A549 (cell line): ENCODE measurements at places on chromosomes 7 and 10.

GRCh38 chr7:2807845-2808772 is 36.0 kb downstream of the GNA12 start:
- no peak for DNase-seq

GRCh38 chr10:63383141-63383540 is 82.6 kb downstream of the JMJD1C start:
- no peak for DNase-seq

- no peak for DNase-seq
Measured at GRCh38 chr10:83649471-83649870, 489.8 kb upstream of the GHITM start.

- DNase-seq: no peak
Measured at GRCh38 chr7:158246272-158246959, 341.2 kb downstream of the PTPRN2 start.

- DNase-seq: peak; percentile 38
Measured at GRCh38 chr10:58385784-58386112, 538 bp downstream of the TFAM start.

DNA sequence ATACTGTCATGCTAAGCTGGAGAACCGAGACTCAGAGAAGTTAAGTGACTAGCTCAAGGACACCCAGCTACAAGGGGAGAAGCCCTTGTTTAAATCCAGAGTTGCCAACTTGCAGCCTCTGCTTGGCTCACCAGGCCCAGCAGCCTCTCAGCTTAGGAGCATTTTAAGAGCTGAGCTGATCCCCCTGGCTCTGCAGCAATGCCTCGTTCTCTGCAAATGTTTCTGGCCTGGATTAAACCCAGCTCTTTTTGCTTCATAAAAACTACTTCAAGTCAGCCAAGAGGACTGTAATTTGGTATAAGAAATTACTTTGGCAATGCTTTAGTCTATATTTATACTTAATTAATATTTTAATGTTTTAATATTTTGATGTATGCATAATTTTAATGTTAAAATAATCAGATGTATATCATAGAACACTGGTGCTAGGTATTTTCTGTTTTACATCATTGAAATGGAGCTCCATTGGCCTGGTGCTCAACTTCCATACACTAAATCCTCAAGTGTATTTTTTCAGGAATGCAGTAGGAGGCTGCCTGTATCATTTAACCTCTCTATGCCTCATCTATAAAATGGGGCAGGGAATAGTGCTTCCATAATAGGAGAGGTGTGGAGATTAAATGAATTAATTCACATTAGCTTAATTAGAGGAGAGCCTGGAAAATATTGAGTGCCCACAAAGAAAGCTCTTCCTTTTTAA is 184.2 kb downstream of the EMX2 start:
- DNase-seq: no peak

DNA sequence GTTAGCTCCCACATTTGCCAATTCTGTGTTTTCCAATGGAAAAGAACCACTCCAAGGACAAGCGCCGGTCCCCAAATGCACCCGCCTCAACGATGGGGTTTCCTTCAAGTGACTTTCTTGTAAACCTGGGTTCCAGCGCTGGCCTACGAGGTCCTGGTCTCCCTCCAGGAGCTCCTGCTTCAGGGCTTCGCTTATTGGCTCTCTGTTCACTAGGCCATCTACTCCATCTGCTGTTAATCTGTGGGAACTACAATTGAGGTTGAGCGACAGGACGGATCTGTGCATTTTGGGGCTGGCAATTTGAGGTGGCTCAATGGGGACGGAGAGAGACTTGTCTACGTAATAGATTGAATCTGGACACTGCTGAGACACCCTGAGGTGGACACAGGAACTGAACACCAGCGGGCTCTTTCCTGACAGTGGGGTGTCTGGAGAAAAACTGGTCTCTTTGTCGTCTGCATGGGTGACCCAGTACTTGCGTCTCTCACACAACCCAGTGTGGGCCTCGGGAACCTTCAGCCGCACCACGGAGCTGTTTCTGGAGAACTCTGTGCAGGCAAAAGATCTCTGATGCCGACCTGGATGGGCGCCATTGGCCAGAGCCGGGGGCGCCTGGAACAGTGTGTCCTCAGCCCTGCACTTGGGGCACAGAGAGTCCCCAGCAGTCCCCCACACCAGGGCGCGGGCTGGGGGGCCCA is 115.9 kb upstream of the ADAM12 start:
- DNase-seq: peak; percentile 66

- no peak for DNase-seq
Measured at GRCh38 chr10:43607199-43607573, 948 bp downstream of the ZNF485 start.

- DNase-seq: no peak
Measured at GRCh38 chr7:27148756-27149641, 1.4 kb upstream of the HOXA6 start.

DNA sequence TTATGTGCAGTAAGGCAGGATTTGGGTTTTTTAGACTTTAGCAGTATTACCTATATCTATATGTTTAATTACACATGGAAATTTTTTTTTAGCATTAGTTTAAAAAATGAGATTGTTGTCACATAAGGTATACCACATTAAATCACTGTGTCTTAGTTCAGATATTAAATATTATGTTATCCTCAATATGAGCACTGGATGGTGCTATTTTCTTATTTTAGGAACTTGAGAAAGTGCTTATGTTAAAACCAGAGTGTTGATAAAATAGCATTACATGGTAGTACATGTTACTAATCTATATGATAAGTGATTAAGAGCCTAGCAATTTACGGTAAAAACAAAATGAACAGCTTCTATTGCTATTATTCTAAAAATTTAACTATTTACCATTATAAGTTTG is 28.8 kb downstream of the MIOS start:
- DNase-seq: peak; percentile 28

- DNase-seq: no peak
Measured at GRCh38 chr10:42583828-42584227, 54.5 kb downstream of the ZNF33B start.

DNA sequence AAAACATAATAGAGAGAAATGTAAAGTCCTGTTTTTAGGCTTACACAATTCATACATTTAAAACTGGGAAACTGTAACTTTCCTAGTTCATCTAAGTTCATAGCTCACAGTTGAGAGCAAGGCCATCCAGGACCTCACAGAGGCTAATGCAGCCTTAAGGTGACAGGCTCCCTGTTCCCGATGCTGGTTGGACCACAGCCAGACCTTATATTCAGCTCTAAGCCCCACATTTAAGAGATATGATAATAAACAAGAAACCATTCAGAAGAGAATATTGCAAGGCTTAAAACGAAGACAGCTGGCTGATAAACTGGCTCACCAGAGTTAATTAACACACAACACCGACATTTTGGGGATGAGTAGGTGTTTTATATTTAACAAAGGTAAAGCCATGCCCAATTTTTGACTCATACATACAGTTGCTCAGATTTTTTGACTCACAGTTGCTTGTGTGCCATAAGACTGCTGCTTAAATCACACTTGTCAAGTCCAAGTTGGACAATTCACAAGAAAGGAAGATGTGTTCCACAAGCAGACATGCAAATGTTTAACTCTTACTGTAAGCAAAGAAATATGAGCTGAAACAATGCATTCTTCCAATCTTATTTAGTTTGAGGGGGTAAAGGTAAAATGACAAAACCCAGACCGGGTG is 41.1 kb upstream of the TMEM213 start:
- no peak for DNase-seq

- DNase-seq: no peak
Measured at GRCh38 chr10:100654782-100655325, 90.5 kb upstream of the PAX2 start.

- DNase-seq: no peak
Measured at GRCh38 chr7:22444181-22444971, 55.6 kb downstream of the STEAP1B start.

DNA sequence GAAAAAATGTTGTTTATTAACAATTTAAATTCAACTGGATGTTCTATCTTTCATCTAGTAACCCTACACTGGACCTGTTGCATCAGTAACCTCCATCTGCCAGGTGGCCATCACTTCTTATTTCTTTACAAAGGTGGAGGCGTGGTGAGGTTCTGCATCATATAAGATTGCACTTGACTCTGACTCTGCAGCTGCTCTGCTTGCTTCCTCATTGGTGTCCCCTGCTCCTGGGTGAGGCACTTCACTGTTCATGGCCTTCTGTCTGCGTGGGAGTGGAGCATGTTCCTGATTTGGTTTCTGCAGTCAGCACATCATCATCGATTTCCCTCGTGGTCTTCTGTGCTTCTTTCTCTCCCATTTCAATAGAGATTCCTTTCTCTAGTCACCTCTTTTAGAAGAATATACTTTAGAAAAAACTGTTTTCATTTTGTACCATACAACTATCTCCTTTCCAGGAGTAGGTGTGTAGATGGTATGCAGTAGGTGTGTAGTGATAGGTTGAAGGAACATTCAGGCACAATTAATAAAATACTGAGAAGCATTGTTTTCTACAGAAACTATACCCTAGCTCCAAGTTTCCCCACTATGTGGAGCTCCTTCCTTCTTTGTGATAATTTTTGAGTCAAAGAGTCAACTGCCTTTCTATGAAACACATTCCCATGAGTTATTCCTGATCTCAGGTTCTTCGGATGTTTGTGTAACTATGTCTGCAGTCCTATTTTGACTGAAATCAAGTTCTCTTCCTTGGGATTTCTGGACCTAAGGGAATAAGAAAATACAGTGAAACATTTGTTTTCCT is 231.7 kb upstream of the CNTNAP2 start:
- DNase-seq: no peak

GRCh38 chr10:119461923-119462322 is 80.6 kb downstream of the RGS10 start:
- no peak for DNase-seq

DNA sequence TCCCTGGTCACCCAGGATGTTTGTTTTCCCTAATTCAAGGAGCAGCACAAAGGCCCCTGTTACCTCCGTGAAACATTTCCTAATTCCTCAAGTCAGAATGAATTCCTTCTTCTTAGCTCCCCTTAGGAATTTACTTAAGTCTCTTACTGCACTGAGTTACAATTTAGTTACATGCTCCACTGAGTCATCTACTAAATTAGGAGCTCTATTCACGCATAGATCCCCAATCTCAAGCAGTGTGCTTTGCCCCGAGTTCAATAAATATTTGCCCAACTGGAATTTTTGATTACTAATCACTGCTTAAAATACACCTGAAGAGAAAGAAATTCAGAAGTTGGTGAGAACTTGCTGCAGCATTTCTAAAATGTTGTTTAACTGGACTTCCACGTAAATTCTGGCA is 329.4 kb upstream of the MYO3A start:
- no peak for DNase-seq

GRCh38 chr7:16531707-16532106 is 5.1 kb downstream of the LRRC72 start:
- no peak for DNase-seq

- DNase-seq: no peak
Measured at GRCh38 chr7:151133266-151133985, 34.1 kb downstream of the GBX1 start.

DNA sequence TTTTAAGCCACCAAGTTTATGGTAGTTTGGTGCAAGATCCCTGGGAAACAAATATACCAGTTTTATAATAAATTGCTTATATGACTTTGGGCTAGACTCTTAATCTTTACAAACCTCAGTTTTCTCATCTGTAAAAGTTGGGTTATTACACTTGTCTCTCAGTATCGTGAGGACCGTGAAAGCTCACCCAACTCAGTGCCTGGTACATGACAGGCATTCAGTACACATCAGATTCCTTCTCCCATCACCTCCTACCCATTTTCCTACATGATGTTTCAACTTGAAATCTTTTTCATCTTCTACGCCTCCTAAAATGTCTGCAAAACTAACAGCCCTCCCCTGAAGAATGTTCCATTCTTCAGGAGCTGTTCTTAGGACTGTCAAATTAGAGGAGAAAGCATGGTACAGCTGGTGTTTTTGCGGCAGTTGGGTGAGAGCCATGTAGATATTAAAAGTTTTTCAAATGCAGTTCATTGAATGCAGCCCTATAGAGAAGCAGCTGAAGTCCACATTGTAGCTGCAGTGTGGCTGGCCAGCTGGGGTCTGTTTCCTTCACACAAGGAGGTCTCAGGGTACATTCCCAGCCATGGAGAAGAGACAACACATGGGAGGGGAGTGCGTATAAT is 812.8 kb downstream of the LRMDA start:
- no peak for DNase-seq

- no peak for DNase-seq
Measured at GRCh38 chr10:110420401-110421193, 77.1 kb upstream of the DUSP5 start.

GRCh38 chr10:29957907-29958331 is 101.5 kb downstream of the JCAD start:
- no peak for DNase-seq

DNA sequence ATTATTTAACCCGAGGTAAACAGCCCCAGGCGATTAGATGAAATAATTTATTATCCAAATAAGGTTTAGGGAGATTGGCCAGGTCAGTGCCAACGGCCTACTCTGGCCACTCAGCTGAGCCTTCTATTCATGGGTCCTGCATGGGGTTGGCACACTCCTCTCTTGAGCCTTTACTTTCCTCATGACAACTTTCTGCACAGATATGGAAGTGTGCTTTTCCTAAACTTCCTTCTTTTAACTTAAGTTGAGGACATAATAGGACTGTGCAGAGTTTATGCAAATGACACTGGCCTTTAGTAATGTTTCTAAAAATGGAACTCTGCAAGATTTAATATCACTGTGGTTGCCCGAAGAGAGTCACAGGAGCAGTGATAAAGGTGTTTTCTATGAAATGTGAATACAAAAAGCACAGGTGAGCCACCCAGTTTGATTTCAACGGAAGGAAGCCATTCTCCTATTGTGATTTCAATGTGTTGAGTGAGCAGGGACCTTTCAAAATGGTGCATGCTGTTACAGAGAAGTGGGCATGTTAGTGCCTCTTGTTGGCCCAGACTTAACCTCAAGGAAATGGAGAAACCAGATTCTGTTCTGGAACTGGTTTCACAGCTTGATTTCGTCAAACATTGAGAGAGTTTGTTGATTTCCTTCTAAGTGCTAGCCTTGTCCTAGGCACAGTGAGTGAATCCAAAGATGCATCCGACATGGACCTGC is 55.7 kb downstream of the LYZL2 start:
- no peak for DNase-seq

DNA sequence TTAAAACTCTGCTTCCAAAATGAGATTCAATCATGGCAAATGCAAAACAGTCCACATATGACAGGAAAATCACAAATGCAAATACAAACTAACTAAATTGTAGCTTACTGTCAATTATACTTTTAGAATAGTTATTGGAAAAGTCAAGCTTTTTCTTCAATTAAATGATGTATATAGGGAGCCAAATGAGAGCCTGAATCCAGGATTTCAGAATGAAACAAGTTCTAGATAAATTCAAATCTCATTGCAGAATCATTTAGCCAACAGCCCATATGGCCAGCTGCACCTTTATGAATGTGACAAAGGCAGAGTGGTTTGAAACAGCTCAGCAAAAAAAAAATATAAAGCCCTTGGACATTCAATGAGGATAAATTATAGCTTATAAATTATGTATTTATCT is 82.2 kb upstream of the SCIN start:
- no peak for DNase-seq

- no peak for DNase-seq
Measured at GRCh38 chr7:94142281-94142680, 138.1 kb upstream of the BET1 start.

GRCh38 chr7:17099083-17099973 is 199.1 kb upstream of the AHR start:
- peak; percentile 50 for DNase-seq
